ENCODE measurements at places on chromosomes 1 and 21.

DNA sequence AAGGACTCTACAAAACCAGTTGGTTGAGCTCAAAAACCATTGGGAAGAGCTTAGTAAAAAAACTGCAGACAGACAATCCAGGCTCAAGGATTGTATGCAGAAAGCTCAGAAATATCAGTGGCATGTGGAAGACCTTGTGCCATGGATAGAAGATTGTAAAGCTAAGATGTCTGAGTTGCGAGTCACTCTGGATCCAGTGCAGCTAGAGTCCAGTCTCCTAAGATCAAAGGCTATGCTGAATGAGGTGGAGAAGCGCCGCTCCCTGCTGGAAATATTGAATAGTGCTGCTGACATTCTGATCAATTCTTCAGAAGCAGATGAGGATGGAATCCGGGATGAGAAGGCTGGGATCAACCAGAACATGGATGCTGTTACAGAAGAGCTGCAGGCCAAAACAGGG, 104.0 kb upstream of the BMP8A start:
- no peak for DNase-seq

GRCh38 chr1:60890664-60891063, 191.7 kb upstream of the NFIA start:
- no peak for DNase-seq

GRCh38 chr1:47568763-47569162, 130.9 kb downstream of the FOXD2 start:
- DNase-seq, result no peak

- no peak for DNase-seq
Measured at GRCh38 chr1:27058966-27059669, 46.5 kb upstream of the TENT5B start.

GRCh38 chr1:221576268-221576667, 165.6 kb downstream of the DUSP10 start:
- no peak for DNase-seq

DNA sequence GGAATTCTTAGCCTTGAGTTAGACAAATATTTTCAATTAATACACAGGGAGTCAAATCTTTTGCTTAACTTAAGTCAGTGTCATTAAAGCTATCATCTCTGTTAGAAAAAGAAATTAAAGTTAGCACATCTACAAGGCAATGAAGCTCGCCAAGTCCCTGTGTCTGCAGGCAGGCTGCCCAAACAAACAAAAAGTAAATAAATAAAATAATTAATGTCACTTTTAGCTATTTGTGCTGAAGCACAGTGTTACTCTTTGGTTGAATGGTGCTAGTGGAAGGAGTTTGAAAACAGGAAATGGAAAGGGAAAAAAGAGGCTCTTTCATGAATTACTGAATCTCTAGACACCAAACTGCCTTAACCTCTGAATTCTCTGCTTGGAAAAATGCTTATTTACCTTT, 37.1 kb upstream of the COL11A1 start:
- DNase-seq, result no peak

All from GM12892 (cell line).